ENCODE measurements at places on chromosomes 2 and 18.

GRCh38 chr2:40680547-40680946 lies 228.7 kb upstream of the SLC8A1 start:
- DNase-seq = no peak

- no peak for DNase-seq
Observed at GRCh38 chr2:55056024-55056521, 5.8 kb upstream of the RTN4 start.

DNA sequence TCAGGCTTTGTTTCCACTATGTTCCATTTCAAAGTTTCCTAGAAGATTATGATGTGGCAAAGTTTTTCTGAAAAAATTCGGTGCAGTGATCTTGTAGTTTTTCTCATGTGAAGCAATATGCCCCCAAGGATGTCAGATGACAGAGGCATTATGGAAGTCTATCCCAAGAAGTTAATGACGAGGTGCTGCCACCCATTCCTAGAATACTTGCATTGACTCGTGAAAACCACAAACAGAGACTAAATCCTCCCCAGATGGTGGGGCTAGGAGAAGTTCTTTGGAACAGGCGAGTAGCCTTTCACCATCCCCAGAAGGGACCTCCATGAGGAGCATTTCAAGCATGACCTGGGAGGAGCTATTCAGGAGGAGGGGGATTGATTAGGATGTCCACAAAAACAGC lies 40.2 kb upstream of the COPS8 start:
- peak; percentile 9 for DNase-seq

DNA sequence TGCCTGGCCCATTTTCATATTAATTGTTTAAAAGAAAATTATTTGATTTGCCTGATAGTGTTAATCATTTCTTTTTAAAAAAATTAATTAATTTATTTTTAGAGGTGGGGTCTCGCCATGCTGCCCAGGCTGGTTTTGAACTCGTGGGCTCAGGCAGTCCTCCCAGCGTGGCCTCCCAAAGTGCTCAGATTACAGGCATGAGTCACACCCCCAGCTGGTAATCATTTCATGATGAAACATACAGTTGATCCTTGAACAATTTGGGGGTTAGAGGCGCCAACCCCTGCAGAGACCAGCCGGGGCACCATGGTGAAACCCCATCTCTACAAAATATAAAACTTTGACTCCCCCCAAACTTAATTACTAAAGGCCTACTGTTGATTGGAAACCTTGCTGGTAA lies 7.9 kb downstream of the GPN1 start:
- DNase-seq = no peak

- DNase-seq = no peak
Observed at GRCh38 chr2:161307676-161308075, 549 bp upstream of the PSMD14 start.

DNA sequence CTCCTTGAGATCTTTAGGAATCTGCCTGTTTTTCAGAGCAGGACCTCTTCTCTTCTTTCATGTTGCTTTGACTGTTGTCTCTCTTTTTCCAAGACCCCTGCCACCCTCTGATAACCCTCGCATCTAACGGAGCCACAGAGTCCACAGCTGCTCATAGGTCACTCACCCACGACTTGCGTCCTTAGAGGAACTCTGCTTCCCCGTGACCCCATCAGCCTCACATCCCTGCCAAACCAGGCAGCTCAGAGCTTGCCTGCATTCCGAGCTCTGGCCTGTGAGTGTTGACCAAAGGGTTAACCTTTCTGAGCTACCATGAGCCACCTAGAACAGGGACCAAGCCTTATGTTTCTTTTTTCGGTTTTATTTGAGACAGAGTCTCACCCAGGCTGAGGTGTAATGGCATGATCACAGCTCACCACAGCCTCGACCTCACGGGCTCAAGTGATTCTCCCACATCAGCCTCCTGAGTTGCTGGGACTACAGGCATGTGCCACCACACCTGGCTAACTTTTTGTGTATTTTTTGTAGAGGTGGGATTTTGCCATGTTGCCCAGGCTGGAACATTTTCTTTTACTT lies 36.4 kb downstream of the CABLES1 start:
- DNase-seq = no peak

DNA sequence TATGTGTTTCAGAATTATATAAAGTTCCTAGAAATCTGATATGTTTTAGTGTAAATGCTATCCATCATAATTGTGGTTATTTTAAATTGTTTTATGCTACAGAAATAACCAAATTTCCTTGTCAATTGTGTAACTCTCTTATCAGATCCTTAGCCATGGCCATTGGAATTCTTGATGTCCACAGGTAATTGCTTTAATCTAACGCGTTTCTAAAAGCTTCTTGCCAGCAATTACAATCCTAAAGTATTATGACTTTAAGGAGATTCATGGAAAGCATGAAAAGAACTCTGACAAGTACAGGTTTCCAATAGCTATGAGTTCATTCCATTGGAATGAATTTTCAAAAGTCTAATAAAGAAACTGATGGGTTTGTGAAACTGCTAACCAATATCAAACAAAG lies 472.1 kb downstream of the ERBB4 start:
- no peak for DNase-seq

- no peak for DNase-seq
Observed at GRCh38 chr2:32192418-32192817, 26.8 kb downstream of the SLC30A6 start.

DNA sequence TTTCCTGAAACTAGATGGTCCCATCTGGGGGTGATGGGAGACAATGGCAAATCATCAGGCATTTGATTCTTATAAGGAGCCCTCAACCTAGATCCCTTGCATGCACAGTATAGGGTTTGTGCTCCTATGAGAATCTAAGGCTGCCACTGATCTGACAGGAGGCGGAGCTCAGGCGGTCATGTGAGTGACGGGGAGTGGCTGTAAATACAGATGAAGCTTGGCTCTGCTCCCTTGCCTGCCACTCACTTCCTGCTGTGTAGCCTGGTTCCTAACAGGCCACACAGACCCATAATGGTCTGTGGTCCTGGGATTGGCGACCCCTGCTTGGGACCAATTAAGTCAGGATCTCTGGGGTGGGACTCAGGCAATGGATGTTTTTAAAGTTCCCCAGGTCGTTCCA lies 293.4 kb downstream of the ZNF521 start:
- DNase-seq = no peak

- peak; percentile 8 for DNase-seq
Observed at GRCh38 chr2:223884399-223884798, 47.0 kb upstream of the AP1S3 start.

GRCh38 chr18:60149316-60149715 lies 223.3 kb downstream of the MC4R start:
- DNase-seq = no peak

DNA sequence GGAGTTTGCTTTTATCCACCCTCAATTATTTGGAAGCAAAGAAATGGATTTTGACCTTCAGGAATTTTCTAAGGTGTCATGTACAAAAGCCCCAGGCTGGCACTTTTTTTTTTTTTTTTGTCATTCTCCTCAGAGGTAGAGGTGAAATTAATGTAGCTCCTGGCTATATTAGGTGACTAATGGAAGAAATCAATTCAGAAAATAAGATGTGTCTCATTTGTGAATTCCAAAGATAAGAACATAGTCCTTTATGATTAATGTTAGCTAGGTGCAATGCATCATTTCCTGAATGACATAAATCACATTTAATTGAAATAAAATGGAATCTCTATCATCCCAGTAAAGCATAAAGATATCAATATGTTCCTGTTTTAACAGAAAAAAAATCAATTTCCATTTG lies 477.6 kb downstream of the FBXO15 start:
- no peak for DNase-seq

- peak; percentile 9 for DNase-seq
Observed at GRCh38 chr2:38572167-38572566, 30.6 kb downstream of the HNRNPLL start.

GRCh38 chr2:155080373-155080772 lies 381.9 kb downstream of the KCNJ3 start:
- no peak for DNase-seq

DNA sequence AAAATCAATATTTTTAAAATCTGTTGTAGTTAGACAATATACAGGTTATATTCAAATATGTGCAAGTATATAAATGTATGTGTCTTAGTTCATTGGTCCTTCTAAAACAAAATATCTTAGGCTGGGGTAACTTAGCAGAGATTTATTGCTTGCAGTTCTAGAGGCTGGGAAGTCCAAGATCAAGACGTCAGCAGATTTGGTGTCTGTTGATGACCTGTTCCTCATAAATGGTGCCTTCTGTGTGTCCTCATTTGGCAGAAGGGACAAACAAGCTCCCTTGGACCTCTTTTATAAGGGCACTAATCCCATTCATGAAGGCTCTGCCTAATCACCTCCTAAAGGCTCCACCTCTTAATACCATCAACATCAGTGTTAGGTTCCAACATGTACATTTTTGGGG lies 31.3 kb downstream of the ABI2 start:
- DNase-seq = no peak
